KBM-7 (cell line): ENCODE measurements at places on chromosomes 12 and 14.

GRCh38 chr14:71737760-71738159 lies 194.5 kb upstream of the RGS6 start:
- no peak for DNase-seq

GRCh38 chr12:8564656-8565055 lies 24.0 kb upstream of the CLEC4E start:
- no peak for DNase-seq

DNA sequence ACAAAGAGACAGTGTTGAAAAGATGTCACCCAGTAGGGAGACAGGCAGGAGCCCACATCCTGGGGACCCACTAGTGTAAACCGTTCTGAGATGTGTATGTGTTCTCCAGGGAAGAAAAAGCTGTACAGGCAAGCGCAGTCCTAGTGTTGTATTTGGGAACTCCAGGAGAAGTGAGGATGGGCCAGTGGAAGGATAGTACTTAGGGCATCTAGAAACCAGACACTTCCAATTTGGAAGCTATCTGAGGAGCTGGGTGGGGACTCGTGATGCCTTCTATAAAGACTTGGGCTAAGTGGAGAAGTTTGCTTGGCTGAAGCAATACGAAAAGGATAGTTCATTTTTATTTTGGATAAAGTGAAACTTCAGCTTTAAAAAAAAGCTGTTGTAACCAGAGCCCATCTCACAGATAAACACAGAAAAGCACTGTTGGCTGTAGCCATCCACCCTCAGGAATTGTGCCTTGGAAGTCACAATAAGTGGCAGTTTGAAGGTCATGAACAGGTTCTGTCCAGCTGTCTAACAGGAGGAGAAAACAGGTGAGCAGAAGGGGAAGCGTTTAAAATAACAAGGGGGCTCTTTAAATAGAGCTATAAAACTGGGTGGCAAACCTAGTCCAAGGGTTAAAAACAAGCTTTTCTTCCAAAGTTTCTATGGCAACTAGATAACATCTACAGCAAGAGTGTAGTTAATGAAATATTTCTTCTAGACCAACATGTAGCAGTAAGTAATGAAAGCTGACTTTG lies 108.0 kb upstream of the ARHGAP5 start:
- DNase-seq, result no peak

DNA sequence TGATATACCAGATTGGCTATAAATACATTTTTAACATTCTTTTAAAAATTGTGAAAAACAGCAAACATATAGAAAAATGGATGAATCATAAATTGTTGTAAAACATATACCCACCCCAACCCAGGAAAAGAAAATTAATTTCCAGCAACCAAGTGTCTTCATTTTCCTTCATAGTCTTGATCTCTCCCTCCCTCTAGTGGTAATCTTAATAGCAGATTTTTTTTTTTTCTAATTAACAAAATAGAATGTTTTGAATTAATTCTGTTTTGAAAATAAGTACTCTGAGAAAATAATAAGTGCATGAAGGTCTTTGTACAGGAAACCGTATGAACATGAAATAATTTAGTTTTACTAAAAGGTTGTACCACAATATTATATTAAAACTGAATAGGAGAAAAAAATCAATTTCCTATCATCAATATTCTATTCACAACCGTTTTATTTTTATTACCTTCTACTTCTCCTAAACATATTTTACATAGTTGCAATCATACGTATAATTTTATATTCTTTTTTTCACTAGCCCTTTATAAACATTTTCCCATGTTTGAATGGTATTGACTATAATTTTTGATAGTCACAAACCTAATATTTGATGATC lies 7.0 kb downstream of the ETNK1 start:
- DNase-seq, result peak; percentile 35

DNA sequence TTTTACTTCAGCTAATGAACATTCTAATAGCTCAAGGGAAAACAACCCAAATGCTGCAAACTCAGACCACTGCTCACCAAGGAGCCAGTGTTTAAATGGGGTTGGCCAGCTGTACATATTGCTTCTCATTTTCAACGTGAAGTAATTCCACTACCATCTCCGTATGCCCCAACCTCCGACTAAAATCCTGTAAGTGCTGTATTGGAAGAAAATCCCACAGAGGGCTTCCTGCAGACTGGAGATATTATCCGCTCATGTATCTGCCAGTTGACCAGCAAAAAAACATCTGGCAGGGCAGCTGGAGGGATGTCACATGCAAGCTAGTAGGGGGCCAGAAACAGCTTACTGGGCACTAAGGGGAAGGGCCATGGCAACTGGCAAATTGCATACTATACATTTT lies 485.0 kb downstream of the SNAPC1 start:
- DNase-seq, result no peak

GRCh38 chr14:89480278-89480677 lies 63.2 kb upstream of the FOXN3 start:
- DNase-seq, result no peak

GRCh38 chr12:28032811-28033537 lies 60.4 kb upstream of the PTHLH start:
- DNase-seq, result no peak

DNA sequence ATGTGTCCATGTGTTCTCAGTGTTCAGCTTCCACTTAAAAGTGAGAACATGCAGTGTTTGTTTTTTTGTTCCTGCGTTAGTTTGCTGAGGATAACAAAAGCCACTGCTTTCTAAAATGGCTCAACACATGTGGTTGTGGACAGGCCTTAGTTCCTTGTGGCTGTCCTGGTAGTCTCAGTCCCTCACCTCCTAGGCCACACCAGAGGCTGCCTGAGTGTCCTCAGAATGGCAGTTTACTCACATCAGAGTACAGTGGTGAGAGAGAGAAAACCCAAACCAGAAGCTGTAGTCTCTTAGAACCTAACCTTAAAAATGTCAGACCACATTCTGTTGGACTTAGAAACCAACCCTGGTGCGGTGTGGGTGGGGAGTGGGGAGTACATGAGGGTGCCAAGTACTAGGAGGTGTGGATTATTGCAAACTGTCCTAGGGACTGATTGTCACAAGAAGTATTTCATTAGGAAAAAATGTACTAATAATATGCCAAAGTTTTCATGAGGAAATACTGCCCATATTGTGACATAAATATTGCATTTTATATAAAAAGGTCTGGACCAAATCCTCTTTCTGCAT lies 30.4 kb downstream of the NPAS3 start:
- no peak for DNase-seq

GRCh38 chr12:65761301-65761700 lies 63.0 kb upstream of the HMGA2 start:
- no peak for DNase-seq

DNA sequence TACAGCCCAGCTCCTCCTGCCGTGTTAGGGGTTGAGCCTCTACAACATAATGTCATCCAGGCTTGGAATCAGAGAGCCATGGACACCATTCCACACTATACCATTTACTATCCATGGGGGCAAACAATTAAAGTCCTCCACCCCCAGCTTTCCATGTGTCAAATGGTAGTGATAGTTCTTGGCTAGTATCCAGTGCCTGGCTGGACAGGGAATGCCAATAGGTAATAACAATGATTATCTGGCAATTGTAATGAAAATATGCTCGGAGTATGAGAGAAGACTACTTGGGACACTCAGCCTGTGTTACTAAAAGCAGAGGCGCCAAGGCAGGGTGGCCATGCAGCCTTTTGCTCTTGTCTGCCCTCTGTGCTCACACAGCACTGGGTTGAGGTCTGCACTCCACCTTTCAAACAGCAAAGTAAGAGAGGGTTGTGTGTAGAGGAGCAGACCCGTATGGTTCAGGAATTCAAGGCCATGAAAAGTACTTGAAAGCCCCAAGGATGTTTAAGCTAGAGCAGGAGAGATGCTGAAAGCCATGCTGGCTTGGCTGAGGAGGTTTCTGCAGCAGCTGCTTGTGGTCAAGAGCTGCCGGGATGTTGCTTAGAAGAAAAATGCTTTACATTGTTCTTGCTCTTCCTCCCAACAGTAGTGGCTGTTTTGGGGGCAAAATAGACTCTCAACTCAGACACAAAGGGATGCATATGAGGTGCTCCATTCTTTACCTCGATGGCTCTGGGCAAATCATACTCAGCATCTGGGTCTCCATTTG lies 10.6 kb downstream of the SERPINA3 start:
- no peak for DNase-seq

DNA sequence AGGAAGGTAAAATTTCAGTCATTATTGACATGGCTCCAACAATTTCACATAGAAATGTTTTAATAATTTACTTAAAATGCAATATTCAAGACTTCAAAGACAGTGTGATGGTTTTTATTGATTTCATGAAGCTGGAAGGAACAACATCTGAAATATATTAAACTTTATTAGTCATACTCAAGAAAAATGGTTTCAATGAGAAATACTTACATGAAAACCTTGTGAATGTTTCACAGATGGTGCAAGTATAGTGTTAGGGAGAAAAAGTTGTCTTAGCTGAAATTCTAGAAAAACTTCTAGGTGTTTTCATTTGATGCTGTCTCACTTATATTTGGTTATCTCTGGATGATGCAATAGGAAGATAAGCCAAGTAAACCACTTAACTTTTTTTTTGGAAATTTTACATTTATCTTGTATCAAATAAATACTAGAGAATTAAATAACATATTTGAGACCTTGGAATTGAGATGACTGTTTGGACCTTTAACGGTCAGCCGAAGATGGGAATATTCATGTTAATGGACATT lies 65.5 kb downstream of the PELI2 start:
- DNase-seq, result no peak

- DNase-seq, result peak; percentile 12
Observed at GRCh38 chr12:90940872-90941499, 14.0 kb downstream of the CCER1 start.

DNA sequence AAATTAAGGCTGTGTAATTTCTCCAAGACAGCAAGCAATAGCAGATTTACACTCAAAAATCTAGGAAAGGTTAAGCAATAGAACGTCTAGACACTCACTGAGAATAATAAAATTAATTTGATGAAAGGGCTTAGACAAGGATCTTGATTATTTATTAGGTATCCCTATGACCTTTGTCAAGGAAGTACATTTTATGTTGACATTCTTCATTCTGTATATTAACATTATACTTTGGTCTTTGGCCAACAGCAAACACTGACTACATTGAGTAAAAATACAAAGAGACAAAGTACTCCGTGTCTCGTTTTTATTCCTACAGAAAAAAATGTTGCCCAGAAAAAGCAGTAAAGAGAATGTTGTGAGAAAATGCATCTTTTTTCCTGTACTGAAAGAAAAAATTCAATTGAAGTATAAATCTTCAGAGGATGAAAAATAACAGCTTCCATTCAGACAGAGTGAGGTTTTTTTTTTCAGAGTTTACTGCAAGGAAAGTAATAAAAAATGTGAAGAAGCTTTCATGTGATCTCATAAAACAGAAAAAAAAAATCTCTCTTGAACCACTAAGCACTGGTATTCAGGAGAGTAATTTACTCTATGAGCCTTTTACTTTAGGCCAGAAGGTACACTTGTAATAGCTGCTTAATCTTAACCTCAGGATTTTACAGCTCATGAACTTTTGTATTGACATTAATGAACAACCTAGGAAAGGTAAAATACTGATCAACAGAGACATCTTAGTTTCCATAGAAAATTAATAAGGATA lies 605.0 kb downstream of the FSCB start:
- no peak for DNase-seq

- DNase-seq, result no peak
Observed at GRCh38 chr12:83865431-83865830, 1047.2 kb downstream of the SLC6A15 start.

GRCh38 chr12:61138415-61138759 lies 1121.8 kb upstream of the USP15 start:
- no peak for DNase-seq

- DNase-seq, result no peak
Observed at GRCh38 chr12:42546709-42547108, 42.8 kb downstream of the PRICKLE1 start.

GRCh38 chr12:65941388-65941787 lies 117.1 kb downstream of the HMGA2 start:
- DNase-seq, result no peak

GRCh38 chr14:103393070-103393469 lies 7.9 kb downstream of the MARK3 start:
- no peak for DNase-seq

DNA sequence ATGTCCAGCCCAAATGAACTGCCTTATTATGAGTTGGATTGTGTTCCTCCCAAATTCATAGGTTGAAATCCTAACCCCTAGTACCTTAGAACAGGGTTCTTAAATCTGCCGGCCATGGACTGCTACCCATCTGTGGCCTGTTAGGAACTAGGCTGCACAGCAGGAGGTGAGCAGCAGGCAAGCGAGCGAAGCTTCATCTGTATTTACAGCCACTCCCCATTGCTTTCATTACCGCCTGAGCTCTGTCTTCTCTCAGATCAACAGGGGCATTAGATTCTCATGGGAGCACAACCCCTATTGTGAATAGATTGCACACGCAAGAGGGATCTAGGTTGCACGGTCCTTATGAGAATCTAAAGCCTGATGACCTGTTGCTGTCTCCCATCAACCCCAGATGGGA lies 9.8 kb upstream of the EML5 start:
- no peak for DNase-seq

DNA sequence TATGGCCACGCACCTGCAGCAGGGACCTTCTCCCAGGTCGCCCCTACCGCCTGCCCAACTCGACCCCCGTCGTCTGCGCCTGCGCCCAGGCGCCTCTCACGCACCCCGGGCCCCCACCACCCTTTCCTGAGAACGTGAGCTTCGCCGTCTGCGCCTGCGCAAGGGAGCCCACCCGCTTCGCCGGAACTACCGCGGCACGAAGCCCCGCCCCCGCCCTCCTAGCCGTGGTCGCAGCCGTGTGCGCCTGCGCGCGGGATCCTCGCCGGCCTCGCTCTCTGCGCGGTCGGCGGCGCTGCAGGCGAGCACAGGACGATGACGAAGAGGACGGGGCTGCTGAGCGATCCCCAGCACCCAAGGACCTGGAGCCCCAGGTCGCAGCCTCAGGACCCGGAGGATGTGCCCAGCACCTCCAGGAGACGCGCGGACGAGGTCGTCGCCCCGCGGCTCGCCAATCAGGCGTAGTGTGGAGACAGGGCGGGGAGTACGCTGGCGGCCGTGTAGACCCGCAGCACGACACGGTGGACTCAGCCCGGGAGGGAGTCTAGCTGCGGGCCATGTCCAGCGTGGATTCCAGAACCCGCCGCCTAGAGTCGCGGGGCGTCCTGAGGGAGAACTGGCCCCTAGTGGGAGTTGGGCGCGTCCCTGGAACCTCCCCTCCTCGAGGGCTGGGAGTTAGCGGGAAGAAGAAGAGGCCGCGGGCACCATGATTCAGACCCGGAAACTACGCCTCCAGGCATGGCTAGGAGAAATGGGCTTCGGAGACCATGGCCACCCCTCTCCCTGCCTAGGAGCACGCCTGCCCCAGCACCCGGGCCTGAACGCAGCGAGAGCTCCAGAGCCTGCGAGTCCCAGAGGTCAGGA lies 1120.8 kb upstream of the TMEM132C start:
- no peak for DNase-seq
